ENCODE measurements at places on chromosomes 4 and X. TPM values are rescaled to one million over a fixed set of nuclear protein-coding genes. Genes with fewer than 3 reads are reported as not detected.

ADH1A gene
- total RNA-seq: 0.16 TPM

CT45A5 gene
- not detected for total RNA-seq

RHOXF2 gene
- total RNA-seq: not detected

KIAA1210 gene
- not detected for total RNA-seq

F11 gene
- total RNA-seq: not detected

TRPC3 gene
- 0.34 TPM for total RNA-seq

KLF8 gene
- 2.4 TPM for total RNA-seq

DDX60 gene
- 15.1 TPM for total RNA-seq

RPA4 gene
- 0.63 TPM for total RNA-seq

TIGD2 gene
- total RNA-seq: 2.7 TPM

KIT gene
- under 0.01 TPM for total RNA-seq

C1QTNF7 gene
- 3.0 TPM for total RNA-seq

PPEF1 gene
- 0.09 TPM for total RNA-seq

FNIP2 gene
- total RNA-seq: 16.7 TPM

PF4V1 gene
- total RNA-seq: 1.9 TPM

VSIG4 gene
- not detected for total RNA-seq

All from bronchial smooth muscle cell (primary cell).